Renal cortical epithelial cell (primary cell): ENCODE measurements at places on chromosomes 5 and 9.

GRCh38 chr9:37466037-37466709 is 923 bp upstream of the ZBTB5 start:
- peak; percentile 63 for DNase-seq

GRCh38 chr5:116340799-116341198 is 233.8 kb downstream of the SEMA6A start:
- no peak for DNase-seq

DNA sequence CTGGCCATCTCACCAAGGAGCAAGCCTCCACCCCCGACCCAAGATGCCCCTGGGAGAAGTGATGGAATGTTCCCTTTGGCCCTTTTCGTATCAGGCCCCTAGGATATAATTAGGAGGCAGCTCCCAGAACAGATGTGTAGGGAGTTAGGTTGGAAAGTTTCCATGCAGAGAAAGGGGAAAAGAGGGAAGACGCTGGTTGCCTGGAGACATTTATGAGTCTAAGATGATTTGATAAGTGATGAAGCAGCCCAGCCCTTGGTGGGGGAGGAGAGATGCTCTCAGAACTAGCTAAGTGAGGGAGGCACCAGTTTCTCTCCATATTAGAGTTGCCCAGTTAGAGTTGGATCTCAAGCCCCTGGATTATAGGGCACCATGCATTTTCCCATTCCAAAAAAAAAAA is 137.5 kb downstream of the GNA14 start:
- DNase-seq, result no peak

- peak; percentile 86 for DNase-seq
These were observed 8.0 kb upstream of the SEMA4D start for GRCh38 chr9:89505911-89506310.

- no peak for DNase-seq
These were observed 47.7 kb downstream of the PWWP2A start for GRCh38 chr5:160071516-160071915.

- DNase-seq, result no peak
These were observed 8.3 kb downstream of the GRIN1 start for GRCh38 chr9:137147091-137147792.

DNA sequence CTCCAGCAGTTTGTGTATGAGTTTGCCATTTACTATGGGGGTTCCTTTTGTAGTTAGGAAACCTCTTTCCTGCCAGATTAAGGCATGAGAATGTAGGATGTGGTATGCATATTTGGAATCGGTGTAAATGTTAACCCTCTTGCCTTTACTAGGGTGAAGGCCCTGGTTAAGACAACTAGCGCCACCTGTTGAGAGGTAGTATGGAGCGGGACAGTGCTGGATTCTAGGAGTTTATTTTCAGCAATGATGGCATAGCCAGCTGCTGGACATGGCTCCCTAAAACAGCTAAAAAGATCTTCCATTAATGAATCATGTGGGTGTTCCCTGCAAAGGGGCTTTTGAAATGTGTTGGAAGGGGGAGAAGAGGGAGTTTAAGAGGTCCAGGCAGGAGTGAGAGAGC is 30.7 kb upstream of the GPX3 start:
- DNase-seq, result no peak

DNA sequence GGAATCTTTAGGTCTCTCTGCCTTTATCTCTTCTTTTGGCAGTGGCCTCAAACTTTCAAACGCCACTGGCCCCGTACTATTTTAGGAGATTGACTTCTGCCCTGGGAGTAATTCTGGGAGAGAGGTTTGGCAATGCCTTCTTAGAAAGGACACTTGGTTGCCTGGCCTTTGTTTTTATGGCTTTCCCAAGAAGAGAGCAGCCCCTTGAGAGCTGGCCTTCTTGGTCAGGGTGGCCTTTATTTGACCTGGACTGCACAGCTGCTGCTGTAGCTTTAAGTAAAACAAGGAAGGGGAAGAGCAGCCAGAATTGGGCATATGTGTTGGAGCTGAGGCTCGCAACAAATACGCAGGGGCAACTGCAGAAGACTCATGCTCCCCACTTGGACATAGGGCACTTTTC is 60.8 kb downstream of the PTPN3 start:
- DNase-seq, result no peak

GRCh38 chr9:126043681-126044080 is 282.9 kb upstream of the MVB12B start:
- DNase-seq, result no peak

GRCh38 chr5:138829341-138829740 is 45.8 kb downstream of the LRRTM2 start:
- DNase-seq, result peak; percentile 61

GRCh38 chr9:83651558-83651957 is 28.6 kb downstream of the IDNK start:
- no peak for DNase-seq

DNA sequence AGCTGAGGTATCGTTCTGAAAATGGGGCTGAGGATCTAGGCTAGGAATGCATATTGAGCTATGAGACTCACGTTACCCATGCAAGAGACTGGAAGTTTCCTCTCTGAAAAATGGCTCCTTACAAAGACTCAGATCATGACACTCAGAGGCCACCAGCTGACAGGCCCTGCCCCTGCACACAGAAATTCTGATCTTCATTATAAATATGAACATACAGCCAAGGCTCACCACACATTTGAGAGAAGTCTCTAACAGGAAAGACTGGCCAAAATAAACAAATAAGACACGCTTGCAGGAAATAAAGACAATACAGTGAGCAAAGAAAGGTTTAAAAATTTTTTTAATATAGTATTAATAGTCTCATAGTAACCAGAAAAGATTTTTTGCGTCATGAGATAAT is 365.9 kb downstream of the NFIB start:
- DNase-seq, result no peak

DNA sequence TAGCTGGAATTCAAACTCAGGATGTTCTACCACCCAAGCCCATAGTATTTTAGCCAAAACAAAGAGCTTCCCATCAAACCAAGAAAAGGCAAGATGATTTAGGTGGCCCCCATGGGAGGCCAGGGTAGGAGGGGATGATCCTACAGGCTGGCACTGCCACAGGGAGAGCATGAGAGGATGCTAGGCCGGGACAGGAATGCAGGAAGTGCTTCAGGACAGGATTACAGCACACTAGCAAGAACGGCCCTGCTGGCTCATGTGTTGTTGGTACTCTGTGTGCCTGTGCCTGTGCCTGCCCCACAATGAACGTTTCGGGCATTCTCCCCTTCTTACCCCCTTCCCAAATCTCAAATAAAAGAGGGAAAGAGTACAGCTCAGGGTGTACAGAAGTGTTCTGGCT is 110.7 kb upstream of the TRIM32 start:
- DNase-seq, result no peak

DNA sequence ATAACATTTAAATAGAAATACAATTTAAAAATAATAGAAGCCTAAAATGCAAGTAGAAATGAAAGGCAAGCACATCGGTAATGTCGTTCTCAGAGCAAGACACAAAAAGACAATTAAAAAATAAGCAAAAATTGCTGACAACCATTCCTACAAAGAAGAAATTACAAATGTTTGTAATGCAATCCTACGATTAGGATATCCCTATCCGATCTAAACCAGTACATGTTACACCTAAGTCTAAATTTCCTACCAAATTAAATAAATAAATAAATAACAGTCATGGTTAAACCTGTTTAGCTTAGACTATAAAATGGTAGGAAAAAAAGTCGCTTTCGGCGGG is 90.0 kb downstream of the ANXA2R start:
- no peak for DNase-seq

DNA sequence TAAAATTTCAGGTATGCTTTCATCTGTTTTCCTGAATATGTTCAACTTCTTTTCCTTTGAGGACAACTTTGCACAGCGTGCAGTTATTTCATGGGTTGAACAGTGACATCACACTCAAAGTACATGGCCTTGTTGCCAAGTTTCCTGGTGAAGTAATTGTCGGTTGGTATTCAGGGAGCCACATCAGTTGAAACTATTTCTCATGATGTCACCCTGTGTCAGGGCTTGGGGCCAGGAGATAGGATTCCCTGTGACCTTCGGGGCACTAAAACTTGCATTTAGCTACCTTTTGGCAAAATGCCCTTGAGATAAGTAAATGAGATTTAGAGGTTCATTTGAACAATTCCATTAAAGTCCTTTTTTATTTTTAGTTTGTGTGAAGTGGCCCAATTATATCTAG is 383.9 kb downstream of the SH3GL2 start:
- no peak for DNase-seq

GRCh38 chr5:13930541-13931171 is 13.8 kb downstream of the DNAH5 start:
- no peak for DNase-seq

GRCh38 chr9:36163049-36163785 is 6.0 kb upstream of the CCIN start:
- DNase-seq, result peak; percentile 79

DNA sequence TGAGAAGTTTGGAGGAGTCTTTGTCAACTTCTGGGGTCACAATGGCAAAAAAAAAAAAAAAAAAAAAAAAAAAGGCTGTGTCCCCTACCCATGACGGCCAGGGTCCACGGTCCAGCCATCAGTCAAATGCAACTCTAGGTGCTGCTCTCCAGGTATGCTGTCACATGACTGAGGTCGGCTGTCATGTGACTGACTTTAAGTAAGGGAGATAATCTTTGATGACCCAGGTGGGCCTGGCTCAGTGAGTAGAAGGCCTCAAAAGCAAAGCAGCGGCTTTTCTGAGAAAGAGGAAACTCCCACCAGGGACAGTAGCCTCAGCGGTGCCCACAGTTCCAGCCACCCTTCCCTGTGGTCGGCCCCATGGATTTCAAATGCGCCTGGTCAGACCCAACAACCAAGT is 117.7 kb downstream of the ROR2 start:
- no peak for DNase-seq

DNA sequence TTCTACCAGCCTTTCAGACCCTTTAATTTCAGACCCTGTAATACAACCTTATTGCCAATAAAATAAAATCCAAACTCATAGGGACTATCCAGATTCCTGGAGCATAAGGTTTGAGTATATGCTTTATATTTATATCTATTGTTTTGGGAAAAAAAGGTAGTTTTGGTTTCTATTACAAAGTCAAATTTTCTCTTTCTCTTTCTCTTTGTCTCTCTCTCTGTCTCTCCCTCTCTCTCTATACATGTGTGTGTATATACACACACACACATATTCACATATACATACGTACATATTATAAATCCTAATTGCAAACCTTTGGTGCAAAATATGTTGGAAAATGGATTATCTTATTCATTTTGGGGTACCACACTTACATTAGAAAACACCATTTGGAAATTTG is 39.0 kb downstream of the TMEM232 start:
- no peak for DNase-seq

DNA sequence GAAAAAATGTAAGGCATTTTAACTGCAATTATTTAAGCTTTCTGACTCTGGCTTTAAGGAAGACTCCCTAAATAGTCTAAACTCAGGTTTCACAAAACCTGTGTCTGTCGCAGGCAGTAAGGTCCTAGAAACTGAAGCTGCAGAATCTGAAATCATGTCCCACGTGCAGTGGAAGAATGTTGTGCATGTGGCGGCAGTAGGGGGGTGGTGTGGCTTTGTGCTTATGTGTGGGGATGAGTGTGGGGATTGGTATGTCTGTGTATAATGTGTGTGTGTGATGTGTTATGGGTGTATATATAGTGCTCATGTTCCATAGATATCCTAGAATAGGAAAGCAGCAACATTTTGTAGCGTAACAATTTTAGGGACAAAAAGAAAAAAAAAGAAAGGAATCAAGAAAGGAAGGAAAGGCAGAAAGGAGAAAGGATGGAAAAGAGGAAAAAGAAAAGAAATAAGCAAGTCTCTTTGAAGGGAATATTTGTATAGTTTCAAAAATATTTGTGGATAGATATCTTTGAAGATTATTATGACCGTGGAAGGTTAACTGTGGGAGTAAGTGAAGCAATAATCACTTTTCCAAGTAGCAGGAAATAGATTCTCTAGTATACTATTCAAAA is 6.6 kb downstream of the ANKDD1B start:
- no peak for DNase-seq

DNA sequence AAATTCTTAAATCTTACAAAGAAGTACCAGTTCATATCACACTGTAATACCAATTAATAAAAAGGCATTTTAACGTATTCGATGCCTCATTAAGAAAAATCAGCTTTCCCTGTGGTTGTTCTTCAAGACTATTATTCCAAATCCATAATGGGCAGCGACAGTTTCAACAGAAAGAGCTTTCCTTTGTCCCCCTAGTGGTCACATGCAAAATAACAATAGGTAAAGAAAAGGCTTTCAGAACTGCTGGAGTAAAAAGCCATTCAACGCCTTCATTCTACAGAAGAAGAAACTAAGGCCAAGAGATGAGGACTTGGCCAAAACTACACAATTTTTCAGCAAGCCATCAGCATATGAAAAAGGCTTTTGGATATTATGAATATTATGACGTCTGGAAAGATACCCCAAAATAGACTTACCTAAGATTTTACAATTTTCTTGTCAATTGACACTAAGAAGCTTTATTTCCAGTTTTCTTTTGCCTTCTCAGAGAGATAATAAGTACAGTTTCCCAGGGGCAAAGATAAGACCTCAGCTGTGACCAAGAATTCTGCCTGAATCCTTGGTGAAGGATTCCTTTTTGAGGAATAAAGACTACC is 6.7 kb upstream of the CDH6 start:
- DNase-seq, result peak; percentile 58

- DNase-seq, result no peak
These were observed 328 bp downstream of the CAMSAP1 start for GRCh38 chr9:135907006-135907430.

GRCh38 chr5:154756868-154757813 is 2.0 kb downstream of the LARP1 start:
- DNase-seq, result no peak

- DNase-seq, result no peak
These were observed 28.1 kb upstream of the GSN start for GRCh38 chr9:121239851-121240250.

GRCh38 chr5:78648359-78649210 is at the start of gene LHFPL2:
LHFPL2 (minus strand) TSS chr5:78648772; CDS start chr5:78510213, 138,559 bp downstream.
- no peak for DNase-seq

GRCh38 chr9:38359297-38359653 is 33.2 kb upstream of the ALDH1B1 start:
- DNase-seq, result peak; percentile 34

DNA sequence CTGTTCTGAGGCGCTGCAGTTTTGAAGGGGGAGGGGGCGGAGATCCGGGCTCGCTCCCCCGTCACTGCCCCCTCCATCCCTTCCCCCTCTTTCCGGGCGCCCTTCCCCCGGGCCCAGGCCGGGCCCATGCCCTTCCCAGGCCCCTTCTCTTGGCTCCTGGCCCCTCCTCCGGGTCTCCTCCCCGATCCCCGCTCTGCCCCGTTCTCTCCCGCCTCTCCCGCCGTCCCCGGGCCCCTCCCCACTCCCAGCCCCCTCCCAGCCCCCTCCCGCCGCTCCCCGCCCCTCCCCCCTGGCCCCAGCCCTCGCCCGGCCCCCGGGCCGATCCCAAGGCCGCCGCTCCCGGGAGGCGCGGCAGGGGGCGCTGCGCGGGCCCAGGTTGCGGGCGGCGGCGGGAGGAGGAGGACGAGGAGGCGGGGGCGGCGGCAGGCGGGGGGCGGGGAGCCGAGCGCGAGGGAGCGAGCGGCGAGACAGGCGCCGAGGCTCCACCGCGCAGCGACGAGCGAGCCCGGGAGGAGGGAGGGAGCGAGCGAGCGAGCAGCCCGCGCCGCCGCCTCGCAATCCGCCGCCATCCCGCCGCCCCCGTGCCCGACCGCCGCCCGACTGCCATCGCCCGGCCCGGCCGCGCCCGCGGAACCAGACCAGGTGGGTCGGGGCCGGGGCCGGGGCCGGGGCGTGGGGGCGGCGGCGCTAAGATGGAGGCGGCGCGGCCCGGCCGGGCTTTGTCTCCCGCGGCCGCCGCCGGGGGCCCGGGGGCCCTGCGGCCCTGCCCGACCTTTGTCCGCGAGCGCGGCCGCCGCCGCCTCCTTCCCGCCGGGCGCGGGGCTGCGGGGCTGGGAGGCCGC is at the start of gene PRRC2B:
Gene PRRC2B (plus strand): TSS at position 465 of the 842 bp plus-strand sequence. CDS start 36,059 bp downstream, outside the sequence.
- no peak for DNase-seq

GRCh38 chr5:164671640-164672039 is 1166.2 kb downstream of the MAT2B start:
- DNase-seq, result no peak
